ENCODE measurements at places on chromosomes 4 and X.
A peak's percentile ranks its signal among the peaks of the same experiment; 100 is the strongest.

DNA sequence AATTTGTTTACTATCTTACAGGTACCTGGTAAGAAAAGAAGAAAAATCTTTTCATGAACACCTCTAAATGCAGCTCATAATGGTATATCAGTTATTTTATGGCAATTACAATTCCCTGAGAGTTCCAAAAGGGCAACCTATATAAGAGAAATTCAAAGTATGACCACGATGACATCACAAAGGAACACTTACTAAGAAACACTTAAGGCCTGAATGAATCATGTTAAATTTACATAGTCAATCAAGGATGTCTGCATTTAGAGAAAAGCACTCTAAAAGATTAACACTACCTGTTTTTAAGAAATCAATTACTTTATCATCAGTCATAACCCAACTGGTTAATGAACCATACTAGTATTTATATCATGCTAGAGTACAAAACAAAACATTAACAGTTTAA, 63.9 kb downstream of the LCORL start:
- no peak for DNase-seq

DNA sequence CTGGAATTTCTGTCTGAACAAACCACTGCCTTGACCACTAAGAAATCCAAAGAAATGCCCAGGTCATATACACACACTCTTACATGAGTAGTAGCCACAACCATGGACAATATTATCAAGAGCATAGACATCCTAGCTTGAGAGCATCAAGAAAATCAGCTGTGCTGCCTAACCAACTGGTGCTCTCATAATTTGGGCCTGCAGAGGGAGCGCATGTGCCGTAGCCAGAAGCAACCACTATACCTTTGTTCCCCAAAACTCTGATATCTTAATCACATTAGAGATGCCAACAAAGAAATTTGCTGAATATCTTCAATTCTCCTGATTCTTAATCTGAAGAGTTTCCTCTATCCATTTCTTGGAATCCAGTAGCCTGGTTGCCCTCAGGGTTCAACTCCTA, 163.6 kb downstream of the ZNF674 start:
- DNase-seq, result no peak

GRCh38 chr4:13461191-13461905, 22.8 kb downstream of the RAB28 start:
- no peak for DNase-seq

- DNase-seq, result no peak
Observed at GRCh38 chrX:11580789-11581188, 84.9 kb downstream of the ARHGAP6 start.

- DNase-seq, result no peak
Observed at GRCh38 chrX:154761977-154762536, 607 bp upstream of the DKC1 start.

DNA sequence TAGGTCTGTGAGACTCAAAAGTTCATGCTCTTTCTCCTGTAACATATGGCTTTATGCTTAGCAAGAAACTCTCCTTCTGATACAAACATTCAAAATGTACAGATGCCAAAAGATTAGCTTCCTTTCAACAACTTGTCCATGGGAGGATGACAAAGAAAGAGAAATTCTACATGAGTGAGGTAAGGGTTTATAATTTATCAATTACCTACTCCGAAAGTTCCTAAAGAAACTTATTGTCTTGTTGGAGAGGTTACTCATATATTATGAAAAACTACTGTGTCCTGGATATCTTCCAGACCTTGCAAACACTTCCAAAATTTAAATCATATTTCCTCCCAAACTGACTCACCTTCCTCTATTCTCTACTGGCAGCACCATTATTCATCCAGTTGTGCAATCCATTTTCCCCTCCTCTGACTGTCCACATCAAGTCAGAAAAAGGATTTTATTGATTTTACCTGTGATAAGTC, 65.1 kb downstream of the ENPEP start:
- DNase-seq, result no peak

DNA sequence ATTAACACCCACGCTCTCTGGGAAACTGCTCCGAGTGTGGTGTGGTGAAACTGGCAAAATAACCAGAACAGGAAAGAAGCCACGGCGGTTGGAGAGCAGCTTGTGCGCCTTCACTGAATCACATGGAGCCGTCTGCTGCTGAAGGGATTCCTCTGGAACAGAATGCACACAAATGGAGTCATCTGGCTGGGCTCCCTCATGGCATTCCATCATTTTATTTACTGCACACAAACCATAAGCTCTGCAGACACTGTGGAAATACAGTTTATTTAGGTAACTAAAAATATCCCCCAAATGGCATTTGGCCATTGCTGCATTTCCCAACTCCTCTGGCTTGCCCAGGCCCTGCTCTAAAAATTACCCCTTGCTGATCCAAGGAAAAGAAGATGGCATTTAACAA, 187.0 kb upstream of the S100G start:
- no peak for DNase-seq

DNA sequence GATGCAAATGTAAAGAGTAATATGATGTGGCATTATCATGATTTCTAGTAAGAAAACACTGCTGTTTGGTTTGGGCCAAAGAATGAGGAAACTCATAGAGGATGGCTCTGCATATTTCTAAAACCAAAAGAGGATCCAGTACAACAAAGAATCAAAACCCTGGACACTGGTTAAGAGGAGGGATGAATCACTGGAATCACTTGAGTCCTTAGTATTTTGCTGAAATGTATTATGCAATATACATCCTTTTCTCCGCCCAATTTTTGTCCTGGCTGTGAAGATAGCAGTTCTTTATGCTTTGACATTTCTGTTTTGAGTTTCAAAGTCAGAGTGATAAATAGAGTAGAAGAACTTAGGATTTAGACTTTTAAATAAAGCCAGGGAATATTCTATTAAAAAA, 345.9 kb downstream of the PACRGL start:
- DNase-seq, result no peak

- peak; percentile 46 for DNase-seq
Observed at GRCh38 chr4:3285558-3286334, 7.1 kb upstream of the RGS12 start.

GRCh38 chr4:186092296-186092695, 12.2 kb upstream of the FAM149A start:
- no peak for DNase-seq

DNA sequence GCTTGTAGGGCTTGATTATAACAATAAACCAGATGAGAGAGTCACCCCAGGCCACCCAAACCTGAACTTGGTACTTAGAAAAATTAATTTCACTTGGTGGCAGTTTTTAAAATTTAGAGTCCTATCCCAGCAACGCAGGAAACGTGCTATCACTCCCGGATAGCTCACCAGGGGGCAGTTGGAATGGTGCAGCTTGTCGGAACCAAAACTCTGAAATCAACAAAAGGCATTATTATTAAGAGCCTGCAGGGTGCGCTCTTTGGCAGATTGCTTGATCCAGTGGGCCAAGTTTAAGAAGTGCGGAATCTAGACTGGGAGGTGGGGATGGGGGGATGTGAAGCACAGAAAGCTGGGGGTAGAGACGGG, 2.4 kb downstream of the FRAS1 start:
- peak; percentile 76 for DNase-seq

DNA sequence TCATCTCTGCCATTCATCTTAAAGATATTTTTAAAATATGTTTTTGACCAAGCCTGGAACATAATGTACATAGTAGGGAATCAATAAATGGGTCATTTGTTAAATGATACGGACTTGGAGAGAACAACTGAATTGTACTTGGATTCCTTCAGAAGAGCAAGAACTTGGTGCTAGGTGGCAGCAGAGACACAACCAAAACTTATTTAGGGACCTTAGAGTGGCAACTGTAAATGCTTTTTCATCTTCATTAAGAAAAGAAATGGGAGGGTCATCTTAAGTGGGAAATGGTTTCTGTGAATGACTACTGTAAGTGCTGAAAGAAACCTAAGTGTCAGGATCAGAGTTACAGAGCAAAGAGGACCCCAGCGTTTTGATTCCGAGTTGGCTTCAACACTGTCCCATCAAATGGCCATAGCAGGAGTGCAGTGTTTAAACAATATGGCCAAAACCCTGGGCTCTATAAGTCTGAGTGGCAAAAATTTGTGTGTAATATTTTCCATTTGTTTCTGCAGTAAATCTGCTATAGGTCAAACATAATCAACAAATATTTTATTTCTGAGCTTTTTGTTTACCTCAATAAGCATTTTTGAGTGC, 213.6 kb downstream of the PALLD start:
- DNase-seq, result no peak

- DNase-seq, result no peak
Observed at GRCh38 chr4:181365671-181366070, 877.5 kb upstream of the TENM3 start.

DNA sequence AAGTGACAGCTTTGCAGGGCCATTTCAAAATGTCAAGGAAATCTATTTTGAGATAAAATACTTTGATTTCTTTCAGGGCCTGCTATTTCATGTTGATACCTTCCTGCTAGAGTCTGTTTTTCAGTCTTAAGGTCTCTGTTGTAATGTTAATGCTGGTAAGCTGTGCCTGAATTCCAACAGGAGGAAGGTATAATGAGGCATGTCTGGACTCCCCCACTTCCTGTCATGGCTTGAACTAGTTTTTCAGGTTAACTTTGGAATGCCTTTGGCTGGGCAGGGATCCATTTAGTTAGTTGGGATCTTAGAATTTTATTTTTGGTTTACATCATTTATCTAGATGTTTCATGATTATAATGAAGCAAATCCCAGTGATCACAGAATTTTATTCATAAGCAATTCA, 279.0 kb downstream of the CFAP47 start:
- DNase-seq, result no peak

DNA sequence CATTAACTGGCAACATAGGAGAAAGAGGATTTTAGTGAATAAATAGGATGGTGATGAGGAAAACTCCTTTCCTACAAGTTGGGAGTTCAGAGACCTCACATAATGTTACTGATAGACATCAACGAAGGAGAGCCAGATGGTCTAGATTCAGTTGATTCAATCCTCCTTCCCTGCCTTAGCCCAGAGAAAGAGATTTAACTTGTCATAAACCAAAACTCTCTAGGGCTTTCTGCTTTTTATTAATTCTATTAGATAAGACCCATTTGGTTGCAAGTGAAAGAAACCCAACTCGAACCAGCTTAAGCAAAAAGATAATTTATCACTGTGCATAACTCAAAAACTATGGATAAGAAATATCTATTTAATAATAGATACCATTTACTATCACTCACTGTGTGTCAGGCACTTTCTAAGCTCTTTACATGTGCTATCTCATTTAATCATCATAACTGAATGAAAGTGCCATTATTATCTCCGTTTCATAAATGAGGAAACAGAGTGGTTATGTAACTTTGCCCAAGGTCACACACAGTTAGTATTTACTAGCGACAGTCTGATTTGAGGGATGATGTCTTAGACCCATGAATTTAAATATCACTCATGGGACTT, 4.3 kb upstream of the UNC5C start:
- no peak for DNase-seq

DNA sequence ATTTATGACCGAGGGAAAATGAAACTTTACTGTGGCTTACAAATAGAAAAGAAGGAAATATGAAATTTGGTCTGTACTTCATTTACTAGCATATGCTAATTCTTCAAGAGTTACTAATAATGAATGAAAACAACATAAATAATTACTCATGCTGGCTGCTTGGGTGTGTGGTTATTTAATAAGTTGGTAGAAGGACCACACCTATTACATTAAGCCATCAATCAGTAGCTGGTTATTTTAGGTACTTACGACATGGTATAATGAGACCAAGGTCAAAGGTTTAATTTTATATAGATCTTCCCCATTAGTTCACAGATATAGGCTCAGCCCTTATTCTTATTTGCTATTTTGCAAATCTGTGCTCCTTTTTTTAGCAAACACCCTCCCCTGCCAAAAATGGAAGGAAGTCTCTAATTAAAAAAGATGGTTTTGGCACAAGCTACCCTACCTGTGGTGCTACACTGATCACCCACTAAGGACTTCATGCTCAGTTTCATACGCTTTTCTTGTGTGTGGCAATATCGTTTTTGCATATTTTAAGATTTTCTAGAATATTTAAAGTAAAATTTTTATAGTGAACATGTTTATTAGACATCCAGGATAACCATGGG, 14.1 kb downstream of the TMPRSS11D start:
- DNase-seq, result no peak

DNA sequence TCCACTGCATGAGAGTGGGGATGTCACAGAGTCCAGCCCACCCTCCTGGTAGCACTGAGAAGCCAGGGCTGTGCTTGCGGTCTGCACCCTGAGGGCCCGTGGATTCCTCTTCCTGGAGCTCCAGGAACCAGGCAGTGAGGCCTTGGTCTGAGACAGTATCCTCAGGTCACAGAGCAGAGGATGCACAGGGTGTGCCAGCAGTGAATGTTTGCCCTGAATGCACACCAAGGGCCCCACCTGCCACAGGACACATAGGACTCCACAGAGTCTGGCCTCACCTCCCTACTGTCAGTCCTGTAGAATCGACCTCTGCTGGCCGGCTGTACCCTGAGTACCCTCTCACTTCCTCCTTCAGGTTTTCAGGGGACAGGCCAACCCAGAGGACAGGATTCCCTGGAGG, 2.7 kb downstream of the MAGEA1 start:
- DNase-seq, result no peak

- DNase-seq, result no peak
Observed at GRCh38 chrX:38326086-38326485, 1.2 kb downstream of the RPGR start.

GRCh38 chr4:170497689-170498088, 407.9 kb upstream of the AADAT start:
- no peak for DNase-seq

DNA sequence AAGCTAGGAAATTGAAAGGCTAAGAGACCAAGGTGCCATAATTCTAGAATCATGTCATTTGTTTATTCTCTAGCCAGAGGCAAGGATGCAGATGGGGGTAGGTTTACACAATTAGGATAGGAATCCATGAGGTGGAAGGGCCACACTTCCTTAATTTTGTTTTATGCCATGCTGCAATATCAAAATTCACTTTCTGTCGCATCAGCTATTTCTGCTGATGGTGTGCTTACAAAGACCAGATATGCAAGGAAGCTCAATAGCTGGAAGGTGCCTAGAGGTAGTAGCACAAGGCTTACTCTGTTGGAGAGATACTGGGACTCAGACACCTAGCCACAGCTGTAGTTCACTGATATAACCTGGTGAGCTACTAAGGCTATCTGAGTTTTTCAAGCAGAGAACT, 328.5 kb downstream of the ADGRL3 start:
- no peak for DNase-seq

- DNase-seq, result no peak
Observed at GRCh38 chrX:118370921-118371624, 25.2 kb downstream of the WDR44 start.

DNA sequence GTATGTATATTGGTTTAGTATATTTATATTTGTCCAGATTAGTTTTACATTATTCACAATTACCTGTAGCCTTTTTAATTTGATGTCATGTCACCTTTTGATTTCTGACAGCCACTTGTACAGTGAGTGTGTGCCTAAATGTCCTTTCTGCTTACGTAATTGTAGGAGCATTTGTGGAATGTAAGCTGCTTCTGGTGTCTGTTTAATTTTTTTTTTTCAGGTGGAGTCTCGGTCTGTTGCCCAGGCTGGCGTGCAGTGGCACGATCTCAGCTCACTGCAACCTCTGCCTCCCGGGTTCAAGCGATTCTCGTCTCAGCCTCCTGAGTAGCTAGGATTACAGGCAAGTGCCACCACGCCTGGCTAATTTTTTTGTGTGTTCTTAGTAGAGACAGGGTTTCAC, 91.2 kb upstream of the XAGE2 start:
- no peak for DNase-seq

GRCh38 chrX:37854148-37854547, 6.8 kb upstream of the DYNLT3 start:
- DNase-seq, result no peak

- DNase-seq, result no peak
Observed at GRCh38 chr4:43843501-43843900, 605.1 kb downstream of the KCTD8 start.

Measured in H1 (cell line).